NCI-H510A treated with DMSO at 0.1 percent for 48 hours (cell line): ENCODE measurements at places on chromosomes 7 and 10.

GRCh38 chr7:75989500-75990388 is 4.7 kb downstream of the TMEM120A start:
- DNase-seq: no peak

GRCh38 chr10:126250045-126250444 is 138.2 kb downstream of the ADAM12 start:
- DNase-seq: no peak

DNA sequence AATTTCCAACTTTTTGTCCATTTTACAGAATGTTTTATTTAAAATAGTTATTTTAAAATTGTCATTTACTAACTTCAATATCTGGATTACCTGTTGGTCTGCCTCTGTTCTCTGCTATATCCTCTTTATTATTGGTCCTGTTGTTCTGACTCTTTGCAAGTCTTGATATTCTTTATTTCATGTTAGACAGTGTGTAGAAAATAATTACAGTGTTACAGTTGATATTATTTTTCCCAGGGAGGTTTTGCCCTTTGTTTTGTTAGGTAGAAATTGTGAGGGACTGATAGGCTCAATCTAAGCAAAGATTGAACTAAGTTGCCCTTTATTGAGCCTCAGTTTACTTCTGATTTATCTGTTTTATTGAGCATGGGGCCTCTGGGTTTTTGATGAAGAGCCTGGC is 49.4 kb upstream of the CADPS2 start:
- DNase-seq: no peak

DNA sequence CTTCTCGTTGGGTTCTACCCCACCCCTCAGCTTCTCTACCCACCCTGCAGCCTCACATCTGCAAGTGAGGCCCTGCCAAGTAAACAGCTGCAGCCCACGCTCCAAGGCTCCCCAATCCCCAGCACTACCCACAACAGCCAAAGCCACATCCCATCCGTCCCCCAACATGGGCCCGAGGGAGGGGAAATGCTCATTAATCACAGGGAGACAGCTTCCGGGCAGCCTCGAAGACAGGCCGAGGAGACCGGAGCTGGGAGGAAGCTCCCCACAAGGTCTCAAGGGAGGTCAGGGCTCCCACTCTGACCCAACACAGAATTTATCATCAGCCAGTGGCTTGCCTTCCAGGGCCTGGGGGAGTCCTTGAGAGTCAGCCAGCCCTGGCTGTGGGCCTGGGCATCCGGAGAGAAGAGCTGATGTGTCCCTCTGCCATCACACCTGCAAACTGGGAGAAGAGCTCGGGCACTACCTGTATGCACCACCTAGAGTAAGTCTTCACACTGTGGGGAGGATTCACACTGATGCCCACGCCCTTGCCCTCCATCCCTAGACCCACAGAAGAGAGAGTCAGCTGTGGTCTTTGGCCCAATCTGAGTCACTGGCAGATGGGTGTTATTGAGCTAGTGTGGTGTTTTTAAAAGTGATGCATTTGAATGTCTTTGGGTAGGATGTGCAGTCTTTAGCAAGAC is 115.5 kb upstream of the ZMIZ1 start:
- no peak for DNase-seq

- no peak for DNase-seq
These were observed 14.3 kb downstream of the UNCX start for GRCh38 chr7:1246871-1247526.

DNA sequence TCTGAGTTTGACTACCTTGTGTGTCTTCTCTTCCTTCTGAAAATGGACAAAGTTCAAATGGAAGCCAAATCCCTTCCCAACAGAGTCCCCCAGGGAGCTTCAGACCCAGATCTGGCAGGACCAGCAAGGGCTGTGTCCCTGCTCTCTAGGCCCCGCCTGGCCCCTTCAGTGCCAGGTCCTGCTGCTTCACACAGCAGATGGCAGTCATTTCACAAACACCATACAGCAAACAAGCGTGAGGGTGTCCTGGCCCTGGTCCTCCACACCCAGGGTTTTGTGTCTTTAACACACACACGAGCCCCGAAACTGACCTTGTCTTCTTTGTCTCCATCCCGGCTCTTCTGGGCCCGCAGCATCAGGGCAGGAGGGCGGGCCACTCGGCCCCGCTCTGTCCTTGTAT is 145.0 kb downstream of the TCERG1L start:
- DNase-seq: peak; percentile 20

DNA sequence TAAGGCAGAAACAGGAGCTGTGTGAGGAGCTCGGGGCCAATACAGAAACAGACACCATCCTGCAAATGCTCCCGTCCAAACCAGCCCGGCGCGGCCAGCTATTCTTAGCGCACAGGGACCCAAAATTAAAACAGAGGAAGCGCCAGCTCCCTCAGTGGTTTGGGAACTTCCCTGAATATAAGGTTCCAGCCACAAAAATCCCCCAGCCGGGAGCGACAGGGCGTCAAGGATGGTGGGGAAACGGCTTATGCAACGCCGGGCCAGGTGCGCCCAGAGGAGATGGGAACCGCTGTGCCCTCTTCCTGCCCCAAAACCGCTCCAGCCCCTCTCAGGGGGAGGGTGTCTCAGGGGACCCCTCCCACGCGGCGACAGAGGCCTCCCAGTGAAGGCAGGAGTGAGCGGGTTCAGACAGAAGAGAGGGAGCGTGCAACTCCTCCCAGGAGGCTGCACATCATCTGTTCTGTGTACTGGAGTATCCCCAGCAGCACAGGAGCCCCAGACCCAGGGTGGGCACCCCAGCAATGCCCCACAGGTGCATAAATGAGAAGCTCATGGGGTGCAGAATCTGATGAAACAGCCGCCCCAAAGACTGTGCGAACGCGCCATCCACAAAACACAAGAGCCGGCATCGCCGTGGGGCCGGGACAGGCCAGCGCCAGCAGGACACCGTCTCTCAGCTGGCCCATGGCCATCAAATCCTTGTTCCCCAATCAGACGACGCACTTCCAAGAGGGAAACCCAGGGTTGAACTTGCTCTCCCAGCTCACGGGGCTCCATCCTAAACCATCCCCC is 73.9 kb upstream of the PDGFA start:
- no peak for DNase-seq

DNA sequence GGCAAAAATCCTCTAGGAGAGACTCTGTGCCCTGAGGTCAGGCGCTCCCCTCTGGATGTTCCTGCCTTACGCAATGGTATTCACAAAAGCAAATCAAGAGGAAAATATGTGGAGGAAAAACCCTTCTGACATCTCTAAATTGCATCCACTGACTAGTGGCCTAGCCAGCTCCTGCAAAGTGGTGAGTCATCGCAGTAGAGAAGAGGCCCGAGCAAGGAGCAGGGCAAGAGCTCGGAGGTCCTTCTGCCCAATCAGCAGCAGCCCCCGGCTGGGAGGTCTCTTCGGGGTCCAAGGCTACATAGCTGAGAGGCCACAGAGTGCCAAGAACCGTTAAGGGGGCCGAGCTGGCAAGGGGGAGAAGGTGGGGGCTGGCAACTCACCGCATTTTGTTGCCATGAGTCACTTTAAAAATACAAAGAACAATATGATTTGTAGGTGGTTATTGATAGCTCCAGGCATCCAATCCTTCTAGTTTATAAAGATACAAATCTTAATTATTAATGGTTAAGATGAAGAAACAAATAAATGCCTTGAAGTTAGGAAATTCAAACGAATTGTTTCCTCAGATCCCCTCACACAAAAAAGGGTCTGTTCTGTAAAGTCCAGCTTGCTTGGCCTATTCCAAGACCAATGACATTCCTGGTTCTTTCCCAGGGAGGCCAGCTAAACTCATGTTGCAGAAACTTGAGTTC is 161.6 kb downstream of the PKD1L1 start:
- no peak for DNase-seq

DNA sequence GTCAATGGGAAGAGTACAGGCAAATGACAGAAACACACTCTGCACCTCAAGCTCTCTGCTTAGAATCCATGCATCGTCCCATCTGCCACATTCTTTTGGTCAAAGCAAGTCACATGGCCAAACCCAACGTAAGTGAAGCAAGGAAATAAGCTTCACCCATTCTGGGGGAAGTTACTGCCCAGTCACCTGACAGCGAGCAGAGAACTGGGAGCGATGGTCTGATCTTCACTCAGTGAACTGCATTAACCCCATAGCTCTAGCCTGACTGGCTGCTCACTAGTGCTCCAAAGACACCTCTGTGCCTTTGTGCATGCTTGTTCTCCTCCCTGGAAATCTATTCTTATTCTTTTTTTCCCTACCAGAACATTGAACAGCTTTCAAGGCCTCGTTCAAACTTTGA is 89.9 kb downstream of the APBB1IP start:
- no peak for DNase-seq

GRCh38 chr7:116354546-116355423 is 144.4 kb downstream of the TES start:
- DNase-seq: peak; percentile 53

DNA sequence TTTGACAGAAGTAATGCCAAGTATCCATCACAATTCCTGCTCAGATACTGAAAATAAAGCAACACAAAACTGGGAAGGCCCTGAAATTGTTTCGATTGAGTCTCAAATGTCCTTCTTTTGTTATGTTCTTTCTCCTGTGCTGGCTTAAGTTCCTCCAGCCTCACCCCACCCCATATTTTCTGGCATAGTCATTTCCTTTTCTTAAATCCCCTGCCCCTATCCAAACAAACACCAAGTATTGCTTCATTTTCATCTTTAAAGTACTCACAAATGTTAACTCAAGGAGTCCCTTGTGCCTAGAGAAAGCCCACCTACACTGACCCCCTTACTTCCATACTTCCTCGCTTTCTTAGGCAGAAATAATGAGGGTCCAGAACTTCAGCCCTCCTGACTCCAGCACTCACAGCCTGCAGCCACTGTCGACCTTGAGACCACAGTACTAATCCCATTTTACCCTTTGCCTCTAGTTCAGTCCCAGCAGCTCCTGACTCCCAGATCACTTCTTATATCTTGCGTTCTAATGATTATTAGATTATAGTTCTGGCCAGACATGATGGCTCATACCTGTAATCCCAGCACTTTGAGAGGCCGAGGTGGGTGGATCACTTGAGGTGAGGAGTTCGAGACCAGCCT is 73.2 kb upstream of the ST8SIA6 start:
- DNase-seq: no peak

DNA sequence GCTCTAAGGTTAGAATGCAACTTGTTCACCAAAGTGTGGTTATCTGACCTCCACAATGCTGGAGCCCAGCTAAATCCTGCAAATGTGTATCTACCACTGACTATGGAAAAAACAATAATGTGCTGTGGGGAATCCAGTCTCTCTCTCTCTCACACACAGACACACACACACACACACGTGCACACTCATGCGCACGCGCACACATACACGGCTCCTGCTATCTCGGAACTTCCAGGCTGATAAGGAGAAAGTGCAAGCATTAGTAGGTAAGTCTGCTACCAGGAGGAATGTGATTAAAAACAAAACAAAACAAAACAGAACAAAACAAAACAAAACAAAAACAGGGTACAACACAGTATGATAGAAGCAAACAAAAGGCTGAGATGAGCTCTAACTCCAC is 205.2 kb downstream of the FRMD4A start:
- DNase-seq: no peak

GRCh38 chr10:61896854-61897661 is 4.4 kb upstream of the ARID5B start:
- DNase-seq: peak; percentile 7

DNA sequence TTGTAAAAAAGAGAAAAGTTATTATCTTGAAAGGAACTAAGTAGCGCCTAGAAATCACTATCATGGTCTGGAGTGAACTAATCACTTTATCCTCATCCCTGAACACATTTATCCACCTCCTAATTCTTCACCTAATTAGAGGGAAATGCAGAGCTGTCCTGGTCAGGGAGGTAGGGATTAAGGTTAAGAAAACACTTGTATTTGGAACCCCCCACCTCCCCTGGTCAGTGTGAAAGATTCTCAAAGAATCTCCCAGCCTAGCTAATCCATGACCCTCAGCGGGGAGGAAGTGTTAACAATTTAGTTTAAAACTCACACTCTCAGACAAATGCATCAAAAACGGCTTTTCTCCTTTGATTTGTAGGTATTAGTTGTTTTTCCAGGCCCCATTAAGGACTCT is 83.8 kb downstream of the FAM204A start:
- no peak for DNase-seq
